Cerebellar nuclear complex (tissue), 1 donor: ENCODE measurements at places on chromosomes 13 and 19.

DNA sequence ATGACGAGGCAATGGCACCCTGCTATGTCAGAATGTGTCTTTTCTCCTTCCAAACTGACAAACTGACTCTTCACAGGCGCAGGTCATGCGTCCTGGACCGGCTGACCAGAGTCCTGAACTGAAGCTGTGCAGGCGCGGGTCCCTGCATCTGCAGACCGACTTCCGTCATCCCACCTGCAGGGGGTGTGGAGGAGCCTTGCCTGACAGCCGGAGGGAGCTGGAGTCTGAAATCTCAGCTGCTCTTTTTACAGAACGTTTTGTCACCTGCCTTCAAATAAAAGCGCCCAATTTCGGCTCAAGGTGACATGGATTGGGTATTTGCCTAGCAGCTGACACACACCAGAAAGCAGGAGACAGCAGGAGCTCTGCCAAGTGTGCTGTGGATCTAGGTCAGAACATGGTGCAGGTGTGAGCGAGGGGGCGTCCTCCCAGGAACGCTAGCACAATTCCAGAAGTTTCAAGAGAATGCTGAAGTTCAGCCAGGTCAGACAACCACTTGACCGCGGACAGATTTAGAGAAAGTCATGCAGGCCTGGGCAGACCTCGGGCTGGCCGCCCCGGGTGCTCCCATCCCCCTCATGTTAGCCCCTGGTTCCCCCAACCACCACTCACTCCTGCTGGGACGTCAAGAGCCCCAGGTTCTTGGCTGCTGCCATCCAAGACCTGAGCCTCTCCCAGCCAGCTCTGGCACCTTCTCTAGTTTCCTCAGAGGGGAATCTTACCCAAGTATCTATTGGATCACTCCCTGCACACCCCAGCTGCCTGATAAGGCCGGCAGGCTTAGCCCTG, 32.8 kb downstream of the ELL start:
- no peak for DNase-seq

- DNase-seq: peak; percentile 9
Measured at GRCh38 chr19:11560404-11561051, 1.5 kb upstream of the ELOF1 start.

- DNase-seq: no peak
Measured at GRCh38 chr13:19838865-19839275, 24.6 kb downstream of the ZMYM5 start.

DNA sequence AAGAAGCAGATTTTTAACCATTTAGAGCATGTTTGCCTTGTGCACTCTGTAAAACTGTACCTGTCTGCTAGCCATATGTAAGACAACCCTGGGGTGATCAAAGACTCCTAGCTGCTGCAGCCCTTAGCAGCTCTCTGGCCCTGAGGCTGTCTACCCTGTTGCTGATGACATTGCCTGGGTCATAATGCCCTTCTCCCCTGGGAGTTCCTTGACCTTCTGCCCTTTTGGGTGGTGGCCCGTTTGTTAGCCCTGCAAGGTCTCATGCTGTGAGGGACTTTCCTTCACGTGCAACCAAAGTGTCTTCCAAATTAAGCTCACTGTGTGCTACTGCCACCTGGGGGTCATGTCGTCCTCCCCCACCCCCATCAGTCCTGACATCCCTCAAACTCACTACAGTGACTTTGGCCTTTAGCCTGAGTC, 7.4 kb downstream of the GPC6 start:
- DNase-seq: no peak

DNA sequence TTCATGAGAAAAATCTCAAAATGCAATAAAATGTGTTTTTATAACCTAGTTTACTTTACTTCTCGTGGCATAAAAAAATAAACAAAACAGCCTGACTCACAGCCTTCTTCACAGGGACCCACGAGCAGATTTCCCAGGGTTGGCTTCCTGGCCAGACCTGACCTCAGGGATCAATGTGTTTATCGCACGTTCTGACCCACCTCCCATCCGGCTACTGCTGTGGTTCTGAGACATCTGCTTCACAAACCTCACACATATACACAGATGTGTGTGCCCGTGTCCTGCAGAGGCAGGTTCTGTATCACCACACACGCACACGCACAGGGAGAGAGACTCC, 118.3 kb downstream of the COL4A2 start:
- DNase-seq: no peak

DNA sequence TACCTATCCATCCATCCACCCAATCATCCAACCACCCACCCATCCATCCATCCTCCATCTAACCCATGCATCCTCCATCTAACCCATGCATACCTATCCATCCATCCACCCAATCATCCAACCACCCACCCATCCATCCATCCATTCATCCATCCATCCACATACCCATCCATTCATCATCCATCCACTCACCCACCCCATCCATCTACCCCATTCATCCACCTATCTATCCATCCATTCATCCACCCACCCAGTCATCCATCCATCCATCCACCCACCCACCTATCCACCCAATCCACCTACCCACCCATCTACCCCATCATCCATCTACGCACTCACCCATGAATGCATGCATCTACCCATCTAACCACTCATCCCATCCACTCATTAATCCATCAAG, 6.6 kb downstream of the MICOS13 start:
- DNase-seq: no peak

DNA sequence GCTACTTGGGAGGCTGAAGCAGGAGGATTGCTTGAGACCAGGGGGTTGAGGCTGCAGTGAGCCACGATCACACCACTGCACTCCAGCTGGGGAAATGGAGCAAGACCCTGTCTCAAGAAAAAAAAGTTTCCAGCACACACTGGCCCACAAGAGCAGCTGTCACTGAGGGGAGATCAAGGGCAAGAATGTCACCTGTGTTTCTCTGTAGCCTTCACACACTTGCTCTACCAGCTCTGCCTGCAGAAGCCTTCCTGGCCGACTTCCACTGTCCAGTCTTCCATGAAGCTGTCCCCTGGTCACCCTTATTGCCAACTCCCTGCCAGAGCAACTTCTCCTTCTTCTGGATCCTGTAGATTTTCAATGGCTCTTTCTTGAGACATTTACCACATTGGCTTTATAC, 158.0 kb downstream of the KCTD15 start:
- DNase-seq: no peak

GRCh38 chr13:41833831-41834230, 127.1 kb downstream of the VWA8 start:
- DNase-seq: no peak

GRCh38 chr19:10262771-10263170, 8.1 kb upstream of the ICAM1 start:
- no peak for DNase-seq

DNA sequence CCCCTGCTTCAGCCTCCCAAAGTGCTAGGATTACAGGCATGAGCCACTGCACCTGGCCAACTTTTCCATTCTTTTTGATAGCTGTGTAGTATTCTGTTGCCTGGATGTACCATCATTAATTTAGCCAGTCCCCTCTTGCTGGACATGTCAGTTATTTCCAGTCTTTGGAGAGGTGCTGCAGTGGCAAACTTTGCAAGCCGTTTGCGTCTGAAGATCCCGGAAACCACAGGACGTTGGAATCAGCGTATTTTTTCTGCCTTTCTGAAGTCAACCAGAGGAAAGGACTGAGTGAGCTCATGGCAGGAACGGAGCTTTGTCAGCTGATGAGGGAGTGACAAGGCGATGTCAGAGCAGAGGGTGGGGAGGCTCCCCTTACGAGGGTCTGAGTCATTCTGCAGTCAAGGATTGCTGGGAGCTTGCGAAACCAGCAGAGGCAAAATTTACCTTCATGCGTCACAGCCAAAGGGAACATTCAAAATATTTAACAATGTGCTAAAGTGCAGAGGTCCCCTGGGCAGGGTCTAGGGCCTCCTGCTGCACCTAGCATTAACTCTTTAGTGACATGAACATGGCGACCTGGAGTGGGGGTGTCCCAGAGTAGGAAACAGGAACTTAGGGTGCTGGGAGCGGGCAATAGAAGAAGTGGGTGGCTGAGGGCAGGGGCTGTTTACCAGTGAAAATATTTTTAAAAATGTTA, 5.6 kb downstream of the C5AR1 start:
- DNase-seq: no peak

DNA sequence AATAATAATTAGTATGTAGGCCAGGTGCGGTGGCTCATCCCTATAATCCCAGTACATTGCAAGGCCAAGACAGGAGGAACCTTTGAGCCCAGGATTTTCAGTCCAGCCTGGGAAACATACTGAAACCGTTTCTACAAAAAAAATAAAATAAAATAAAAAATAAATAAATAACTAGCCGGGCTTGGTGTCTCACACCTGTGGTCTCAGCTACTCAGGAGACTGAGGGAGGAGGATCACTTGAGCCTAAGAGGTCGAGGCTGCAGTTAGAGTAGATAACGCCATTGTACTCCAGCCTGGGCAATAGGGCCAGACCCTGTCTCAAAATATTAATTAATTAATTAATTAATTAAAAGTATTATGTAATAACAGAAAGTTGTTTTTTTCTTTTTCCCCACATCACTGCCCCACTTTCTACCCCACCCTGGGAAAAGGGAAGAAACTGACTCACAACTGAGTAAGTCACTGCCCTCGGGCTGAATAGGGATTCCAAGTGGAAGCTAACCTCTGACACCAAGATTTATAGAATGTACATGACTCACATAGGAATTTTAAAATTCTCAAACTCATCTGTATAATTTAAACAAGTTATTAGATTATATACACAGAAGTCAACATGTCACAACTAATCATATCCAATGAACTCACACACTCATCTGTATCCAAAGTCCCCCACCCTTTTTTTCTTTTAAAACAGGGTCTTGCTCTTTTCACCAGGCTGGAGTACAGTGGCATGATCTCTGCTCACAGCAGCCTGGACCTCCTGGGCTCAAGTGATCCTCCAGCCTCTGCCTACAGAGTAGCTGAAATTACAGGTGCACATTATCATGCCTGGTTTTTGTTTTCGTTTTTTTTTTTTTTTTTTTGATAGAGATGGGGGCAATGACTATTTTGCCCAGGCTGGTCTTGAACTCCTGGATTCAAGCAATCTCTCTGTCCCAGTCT, 12.5 kb downstream of the ZNF611 start:
- no peak for DNase-seq

DNA sequence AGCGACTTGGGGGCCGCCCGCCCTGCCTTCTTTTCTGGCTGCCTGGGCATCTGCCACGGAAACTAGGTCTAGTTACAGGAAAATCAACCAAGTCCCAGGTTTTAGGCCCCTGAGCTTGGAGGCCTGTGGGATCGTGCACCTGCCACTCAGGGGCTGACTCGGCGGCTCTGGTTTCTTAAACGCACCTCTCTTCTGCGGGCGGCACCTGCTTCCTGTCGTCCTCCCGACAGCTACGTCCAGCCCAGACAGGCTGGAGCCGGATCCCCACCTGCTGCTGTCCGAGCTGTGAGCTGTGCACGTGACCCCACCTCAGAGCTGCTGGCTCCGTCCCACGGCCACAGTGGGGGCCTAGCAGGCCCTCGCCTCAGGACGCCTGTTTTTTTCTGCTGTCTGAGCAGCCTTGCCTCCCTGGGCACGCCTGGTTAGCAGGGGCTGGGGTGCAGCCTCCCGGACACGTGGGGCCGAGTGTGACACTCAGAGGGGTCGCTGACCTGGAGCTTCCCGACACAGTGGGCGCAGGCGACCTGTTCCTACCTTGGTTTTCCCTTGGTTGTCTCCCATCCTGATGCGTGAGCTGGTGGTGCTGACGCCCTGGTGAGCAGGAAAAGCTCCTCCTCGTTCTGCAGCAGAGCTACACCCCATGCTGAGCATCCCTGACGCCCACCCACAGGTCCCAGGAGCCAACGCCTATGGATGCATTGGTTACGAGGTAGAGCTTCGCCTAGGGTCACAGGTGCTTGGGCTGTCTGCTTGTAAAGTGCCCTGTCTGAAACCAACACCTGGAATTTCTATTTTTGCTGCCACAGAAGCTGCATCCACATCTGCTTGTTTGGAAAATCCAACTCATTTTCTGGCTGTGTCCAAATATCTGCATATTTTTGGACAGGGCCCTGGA, 17.5 kb downstream of the TMEM255B start:
- no peak for DNase-seq

GRCh38 chr13:66365101-66365500, 865.0 kb downstream of the PCDH9 start:
- no peak for DNase-seq

GRCh38 chr19:1540365-1540925, 16.6 kb downstream of the PLK5 start:
- no peak for DNase-seq

DNA sequence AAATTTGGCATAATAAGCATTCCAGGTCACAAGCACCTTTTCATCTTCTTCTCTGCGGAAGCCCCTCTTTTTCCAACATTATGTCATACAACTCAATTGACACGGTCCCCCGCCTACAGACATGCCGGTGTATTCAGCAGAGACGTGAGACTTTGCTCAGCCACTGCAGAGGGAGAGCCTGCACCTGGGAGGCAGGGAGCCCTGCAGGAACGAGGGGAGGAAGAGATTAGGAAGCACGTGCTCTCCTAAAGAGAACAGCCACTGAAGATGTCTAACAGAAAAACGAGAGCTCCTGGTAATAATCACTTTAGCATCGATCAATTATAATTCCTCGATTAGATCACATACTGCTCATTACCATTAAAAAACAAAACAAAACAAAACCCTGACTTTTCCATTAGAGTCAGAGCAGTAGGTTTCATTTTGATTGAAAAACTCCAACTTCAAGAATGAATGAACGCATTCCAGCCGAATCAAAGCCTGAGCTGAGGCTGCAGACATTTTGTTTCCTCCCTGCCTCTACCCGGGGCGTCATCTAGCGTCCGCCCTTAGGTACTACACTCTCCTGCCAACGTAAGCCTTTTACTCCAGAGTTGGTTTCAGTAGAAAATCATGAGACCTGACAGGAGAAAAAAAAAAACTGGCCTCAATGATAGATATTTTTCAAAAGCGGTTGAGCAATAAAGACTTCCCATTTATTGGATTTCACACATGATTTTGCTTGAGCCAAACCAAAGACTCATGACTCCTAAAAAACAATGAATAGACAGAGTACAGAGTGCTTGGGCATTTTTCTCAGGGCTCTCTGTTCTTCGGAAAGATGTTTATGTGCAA, 194.5 kb downstream of the KATNAL1 start:
- peak; percentile 56 for DNase-seq

DNA sequence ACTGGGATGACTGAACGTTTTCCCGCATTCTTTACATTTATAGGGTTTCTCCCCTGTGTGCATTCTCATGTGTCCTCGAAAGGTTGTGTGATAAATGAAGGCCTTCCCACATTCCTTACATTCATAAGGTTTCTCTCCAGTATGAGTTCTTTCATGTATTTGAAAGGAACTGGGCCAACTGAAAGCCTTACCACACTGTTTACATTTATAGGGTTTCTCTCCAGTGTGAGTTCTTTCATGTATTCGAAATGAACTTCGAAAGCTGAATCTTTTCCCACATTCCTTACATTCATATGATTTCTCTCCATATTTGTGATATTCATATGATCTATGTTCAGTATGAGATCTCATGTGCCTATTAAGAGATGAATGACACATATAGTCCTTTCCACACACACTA, 19.4 kb downstream of the ZNF709 start:
- no peak for DNase-seq

DNA sequence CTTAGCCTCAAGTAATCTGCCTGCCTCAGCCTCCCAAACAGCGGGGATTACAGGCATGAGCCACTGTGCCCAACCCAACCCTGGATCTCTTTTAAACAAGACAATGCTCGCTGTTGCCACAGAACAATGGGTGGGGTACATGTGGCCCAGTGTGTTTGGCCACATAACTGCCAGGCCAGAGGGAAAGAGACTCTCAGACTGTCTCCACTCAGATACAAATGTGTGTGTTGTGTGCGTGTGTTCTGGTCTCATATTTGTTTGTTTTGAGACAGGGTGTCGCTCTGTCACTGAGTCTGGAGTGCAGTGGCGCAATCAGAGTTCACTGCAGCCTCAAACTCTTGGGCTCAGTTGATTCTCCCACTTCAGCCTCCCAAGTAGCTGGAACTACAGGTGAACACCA, 25.8 kb downstream of the LDLR start:
- DNase-seq: no peak

- no peak for DNase-seq
Measured at GRCh38 chr13:22738357-22738756, 442.4 kb upstream of the SGCG start.
